ENCODE measurements at places on chromosomes 13 and 19.

- no peak for DNase-seq
These were observed 21.7 kb downstream of the AKAP8 start for GRCh38 chr19:15357906-15358305.

GRCh38 chr19:35731779-35732405 is 10.4 kb downstream of the IGFLR1 start:
- no peak for DNase-seq

- DNase-seq: no peak
These were observed 9.1 kb upstream of the OLFM2 start for GRCh38 chr19:9945319-9945966.

DNA sequence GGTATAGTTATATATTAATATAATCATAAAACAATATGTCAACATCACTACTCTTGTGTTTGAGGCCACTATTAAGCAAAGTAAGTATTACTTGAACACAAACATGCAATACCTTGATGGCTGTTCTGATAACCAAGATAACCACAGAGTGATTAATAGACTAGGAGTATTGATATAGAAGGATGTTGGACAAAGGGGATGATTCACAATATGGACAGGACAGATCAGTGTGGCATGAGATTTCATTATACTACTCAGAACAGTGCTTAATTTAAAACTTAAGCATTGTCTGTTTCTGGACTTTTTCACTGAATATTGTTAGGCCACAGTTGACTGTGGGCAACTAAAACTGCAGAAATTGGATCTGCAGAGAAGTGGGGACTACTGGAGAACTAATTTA is 384.2 kb downstream of the SLITRK1 start:
- DNase-seq: no peak

- DNase-seq: no peak
These were observed 8.6 kb upstream of the NAPA start for GRCh38 chr19:47523473-47523872.

DNA sequence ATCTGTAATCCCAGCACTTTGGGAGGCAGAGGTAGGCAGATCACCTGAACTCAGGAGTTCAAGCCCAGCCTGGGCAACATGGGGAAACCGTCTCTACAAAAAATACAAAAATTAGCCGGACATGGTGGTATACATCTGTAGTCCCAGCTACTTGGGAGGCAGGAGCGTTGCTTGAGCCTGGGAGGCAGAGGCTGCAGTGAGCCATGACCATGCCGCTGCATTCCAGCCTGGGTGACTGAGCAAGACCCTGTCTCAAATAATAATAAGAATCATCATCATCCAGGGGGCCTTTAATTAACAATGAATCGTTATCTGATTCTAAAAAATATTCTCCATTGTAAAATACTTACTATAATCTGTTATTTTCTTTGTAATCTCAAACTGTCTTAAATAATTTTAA is 283.4 kb downstream of the DACH1 start:
- DNase-seq: no peak

DNA sequence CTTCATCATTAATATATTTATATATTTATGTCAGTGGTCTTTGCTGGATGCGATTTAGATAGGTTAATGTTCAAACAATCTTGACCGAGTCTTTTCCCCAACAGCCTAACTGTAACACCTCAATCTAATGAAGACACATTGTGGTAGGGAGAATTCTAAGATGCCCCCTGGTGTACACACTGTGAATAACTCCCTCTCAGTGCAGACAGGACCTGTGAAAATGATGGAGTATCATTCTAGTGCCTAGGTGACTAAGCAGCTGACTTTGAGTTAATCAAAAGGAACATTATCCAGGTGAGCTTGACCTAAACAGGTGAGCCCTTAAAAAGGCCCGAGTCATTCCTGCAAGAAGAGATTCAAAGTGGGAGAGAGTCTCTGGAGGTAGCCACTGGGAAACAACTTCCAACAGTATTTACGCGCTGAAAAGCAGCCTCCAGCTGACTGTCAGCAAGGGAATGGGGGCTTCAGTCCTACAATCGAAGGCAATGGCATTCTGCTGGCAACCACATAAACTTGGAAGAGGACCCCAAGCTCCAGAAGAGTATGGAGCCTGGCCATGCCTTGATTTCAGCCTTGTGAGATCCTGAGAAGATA is 28.0 kb upstream of the KBTBD7 start:
- peak; percentile 50 for DNase-seq

- DNase-seq: no peak
These were observed 28.3 kb downstream of the PIP5K1C start for GRCh38 chr19:3671680-3672574.

- no peak for DNase-seq
These were observed 36.6 kb downstream of the MUC16 start for GRCh38 chr19:8973501-8974091.

GRCh38 chr13:43805071-43805468 is 18.3 kb upstream of the ENOX1 start:
- DNase-seq: peak; percentile 81

GRCh38 chr13:44448875-44449274 is 75.3 kb downstream of the SERP2 start:
- DNase-seq: no peak

GRCh38 chr19:5587071-5587455 is 19.3 kb upstream of the TINCR start:
- DNase-seq: no peak

DNA sequence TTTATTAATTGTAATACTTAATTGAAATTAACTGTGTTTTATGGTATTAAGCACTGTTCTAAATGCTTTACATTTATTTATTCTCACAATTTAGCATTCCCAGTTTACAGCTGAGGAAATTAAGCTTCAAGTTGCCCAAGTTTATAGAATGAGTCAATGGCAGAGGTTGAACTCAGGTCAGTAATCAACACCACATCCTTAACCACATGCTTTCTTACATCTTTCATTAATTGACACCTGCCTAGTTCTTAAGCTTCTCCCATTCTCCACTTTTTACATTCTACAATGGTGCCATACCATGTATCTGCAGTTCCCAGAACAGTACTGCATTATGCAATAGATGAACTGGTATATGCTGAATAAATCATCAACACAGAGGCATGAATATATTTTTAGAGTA is 11.7 kb upstream of the RBM26 start:
- no peak for DNase-seq

DNA sequence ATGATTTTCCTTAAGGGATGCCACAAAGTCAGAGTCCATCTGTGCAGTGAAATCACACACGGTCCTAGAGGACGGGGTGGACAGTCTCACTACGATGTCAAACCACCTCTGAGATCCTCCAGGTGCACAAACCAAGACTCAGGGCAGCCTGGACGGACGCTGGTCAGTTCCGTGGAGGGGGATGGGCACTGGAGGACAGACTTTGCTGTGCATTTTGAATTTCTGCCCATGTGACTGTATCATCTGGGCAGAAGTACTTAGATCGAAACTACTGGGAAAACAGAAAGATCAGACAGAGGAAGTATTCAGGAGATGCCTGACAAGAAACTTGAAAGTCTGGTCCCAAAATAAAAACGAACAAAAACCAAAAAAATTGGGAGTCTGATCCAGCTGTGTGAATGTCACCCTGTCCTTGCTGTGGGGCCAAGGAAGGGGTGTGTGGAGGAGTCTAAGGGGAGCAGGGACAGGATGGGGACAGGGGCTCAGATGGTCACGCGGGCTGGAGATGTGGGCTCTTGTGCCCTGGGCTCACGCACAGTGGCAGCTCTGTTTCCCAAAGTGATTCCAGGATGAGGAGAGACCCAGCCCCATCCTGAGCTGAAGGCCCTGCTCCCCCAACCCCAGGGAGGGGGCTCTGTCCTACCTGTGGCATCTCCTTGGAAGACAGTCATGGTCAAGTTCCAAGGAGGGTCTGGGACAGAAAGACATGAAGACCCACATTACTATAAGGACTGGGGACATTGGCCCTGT is 1.5 kb downstream of the SIGLEC8 start:
- DNase-seq: no peak

DNA sequence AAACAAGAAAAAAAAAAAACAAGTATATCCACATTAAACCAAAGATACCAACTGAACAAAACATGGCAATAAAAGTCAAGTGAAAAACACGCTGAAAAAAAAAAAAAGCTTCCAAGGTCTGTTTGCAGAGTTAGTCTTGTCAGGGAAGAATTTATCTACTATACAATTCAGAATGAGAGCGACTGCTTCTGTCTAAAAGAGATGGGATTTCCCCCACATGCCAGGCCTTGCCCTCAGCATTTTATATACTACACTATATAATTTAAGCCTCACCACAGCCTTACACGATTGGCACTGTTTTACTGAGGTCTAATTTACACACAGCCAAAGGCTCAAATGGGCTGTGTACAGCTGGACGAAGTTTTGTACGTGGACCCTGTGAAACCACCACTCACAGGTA is 67.3 kb downstream of the FOXO1 start:
- DNase-seq: no peak

DNA sequence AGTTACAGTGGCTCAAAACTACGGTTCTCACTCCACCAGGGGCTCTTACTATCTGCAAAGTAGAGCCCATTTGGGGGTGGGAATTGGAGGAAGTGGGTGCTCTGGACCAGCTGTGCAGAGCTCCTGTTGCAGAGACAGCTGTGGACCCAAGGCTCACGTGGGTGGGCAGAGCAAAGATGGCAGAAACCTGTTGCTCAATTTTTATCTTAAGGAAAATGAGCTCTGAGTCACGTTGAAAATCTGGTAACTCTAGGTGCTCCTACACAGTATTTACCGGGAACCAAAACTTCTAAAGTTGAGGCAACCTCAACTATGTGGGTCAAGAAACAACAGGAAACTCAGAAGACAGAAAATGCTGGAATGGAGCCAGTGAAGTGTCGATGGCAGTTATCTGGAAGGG is 30.2 kb upstream of the SLC15A1 start:
- DNase-seq: no peak

GRCh38 chr13:91236921-91237320 is 110.6 kb upstream of the MIR17HG start:
- DNase-seq: no peak

GRCh38 chr19:22901431-22902130 is 69.5 kb downstream of the ZNF723 start:
- no peak for DNase-seq

DNA sequence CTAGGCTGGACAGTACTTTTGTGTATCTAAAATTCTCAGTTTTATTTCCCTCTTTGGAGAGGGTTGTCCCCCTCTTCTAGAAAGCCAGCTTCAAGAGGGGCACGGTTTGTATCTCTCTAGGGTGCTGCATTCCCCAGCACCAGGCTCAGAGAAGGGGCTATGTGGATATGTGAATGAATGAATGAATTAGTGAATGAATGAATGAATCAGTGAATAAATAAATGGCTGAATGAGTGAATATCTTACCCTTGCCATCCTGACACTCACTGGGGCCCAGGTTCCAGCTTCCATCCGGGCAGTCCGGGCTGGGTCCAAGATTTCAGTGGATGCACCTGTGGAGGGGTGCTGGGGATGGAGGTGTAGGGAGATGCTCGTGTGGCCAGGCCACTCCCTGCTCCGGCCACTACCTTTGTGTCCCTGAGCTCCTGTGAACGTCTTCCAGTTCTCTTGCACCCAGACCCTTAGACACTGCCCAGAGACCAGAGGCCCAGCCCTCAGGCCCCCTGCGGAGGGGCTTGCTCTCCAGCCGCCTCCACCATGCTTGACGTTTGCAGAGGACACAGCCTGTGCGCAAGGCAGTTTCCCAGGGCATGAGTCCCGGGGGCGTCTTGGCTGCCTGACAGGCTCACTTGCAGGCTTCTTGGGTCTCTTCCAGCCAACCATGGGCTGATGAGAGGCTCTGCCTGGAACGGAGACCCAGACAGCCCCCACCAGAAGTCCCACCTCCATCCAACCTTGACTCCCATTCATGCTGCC is 2.8 kb upstream of the KCNN1 start:
- DNase-seq: no peak

- DNase-seq: no peak
These were observed 20.2 kb downstream of the KLK5 start for GRCh38 chr19:50932690-50933083.

- DNase-seq: no peak
These were observed 242.2 kb downstream of the COG6 start for GRCh38 chr13:39897636-39898035.

DNA sequence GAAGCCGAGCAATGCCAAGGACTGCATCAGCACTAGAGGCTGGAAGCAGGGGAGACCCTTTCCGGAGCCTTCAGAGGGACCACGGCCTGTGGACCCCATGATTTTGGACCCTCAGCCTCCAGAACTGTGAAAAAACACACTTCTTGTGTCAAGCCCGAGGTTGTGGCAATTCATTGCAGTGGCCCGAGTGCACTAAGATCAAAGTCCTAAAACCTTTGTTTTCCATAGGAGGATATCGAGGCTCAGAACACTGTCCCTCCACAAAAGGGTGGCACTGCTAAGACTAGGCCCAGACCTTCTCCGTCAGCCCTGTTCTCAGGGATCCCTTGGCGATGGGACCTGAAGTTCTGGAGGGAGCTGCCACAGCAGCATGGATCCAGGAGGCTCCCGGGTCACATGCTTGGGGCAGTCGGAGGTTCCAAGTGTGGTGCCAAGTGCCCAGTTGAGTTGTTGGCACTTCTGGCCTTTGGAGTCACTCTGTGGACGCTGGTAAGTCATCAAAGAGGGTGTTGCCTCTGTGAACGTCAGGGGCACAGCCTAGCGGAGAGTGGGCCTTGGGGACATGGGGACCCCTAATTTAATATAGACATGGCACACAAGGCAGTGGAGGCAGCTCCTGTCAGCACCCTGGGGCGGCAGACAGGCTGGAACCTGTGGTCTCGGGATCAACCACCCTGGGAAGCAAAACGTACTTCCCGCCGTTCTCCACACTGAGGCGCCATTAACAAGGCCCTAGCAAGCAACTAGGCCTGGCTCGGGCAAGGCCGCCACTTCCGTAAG is 199.2 kb downstream of the COL4A1 start:
- DNase-seq: no peak
